Dorsolateral prefrontal cortex (tissue), 122 donors: ENCODE measurements at places on chromosomes 4 and X. TPM values are rescaled to one million over a fixed set of nuclear protein-coding genes. Genes with fewer than 3 reads are reported as not detected.

Gene VCX
- not detected for total RNA-seq

Gene USP17L29
- not detected for total RNA-seq

Gene RBM47
- total RNA-seq: 6.6 TPM

Gene SSX4B
- not detected for total RNA-seq
